ENCODE measurements at places on chromosomes 3 and 15.

GRCh38 chr15:90895571-90896117, 7.5 kb upstream of the MAN2A2 start:
- no peak for DNase-seq

GRCh38 chr3:177579419-177579818, 382.1 kb upstream of the TBL1XR1 start:
- DNase-seq, result no peak

GRCh38 chr3:65265511-65265910, 577.7 kb upstream of the ADAMTS9 start:
- no peak for DNase-seq

- DNase-seq, result no peak
Observed at GRCh38 chr3:37458162-37459120, 284.1 kb upstream of the LRRFIP2 start.

DNA sequence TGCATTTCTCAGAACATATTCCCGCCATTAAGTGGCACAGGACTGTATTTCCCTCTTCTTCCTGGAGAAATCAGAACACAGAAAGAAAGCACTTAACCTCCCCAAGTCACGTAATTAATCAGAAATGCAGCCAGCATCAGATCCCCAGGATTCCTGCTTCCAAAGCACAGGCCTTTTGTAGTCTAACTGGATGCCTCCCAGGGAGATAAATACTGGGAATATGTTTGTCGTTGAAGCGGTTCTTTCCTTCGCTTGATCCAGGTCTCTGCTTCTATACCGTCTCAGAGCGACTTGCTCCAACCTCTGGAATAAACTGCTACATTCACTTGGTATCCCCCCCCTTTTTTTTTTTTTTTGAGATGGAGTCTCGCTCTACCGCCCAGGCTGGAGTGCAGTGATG, 198.6 kb downstream of the KBTBD8 start:
- no peak for DNase-seq

DNA sequence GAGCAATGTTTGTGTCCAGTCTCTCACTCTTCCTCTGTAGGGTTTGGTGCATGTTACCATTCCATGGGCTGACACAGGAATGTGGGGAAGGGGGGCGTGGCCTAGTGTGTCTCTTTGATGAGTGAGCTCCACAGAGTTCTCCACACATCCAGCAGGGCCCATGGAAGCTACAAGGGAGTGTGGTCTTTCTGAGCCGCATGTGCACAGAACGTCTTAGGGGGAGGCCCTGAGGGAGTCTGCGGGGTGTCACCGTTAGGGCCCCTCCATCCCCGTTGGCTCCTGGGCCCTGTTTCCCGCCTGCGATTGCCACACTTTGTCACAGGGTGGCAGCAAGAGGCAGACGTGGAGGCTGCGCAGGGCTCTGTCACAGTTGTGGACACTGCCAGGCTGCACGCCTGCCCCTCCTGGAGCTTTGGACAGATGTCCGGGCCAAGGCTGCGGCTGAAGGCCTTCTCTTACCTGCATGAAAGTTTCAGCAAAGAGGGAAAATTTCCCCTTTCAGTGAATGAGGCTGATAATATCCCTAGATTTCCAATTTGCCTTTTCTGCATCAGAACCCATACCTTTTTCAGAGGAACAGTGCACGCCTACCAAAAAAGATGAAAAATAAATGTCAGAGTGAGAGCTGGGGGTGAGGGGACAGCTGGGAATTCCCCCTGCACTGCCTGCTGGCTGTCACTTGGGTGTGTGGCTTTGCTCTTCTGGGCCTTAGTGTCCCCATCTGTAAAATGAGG, 24.3 kb downstream of the CACNA2D3 start:
- peak; percentile 23 for DNase-seq

GRCh38 chr3:184344579-184345316, 7.3 kb downstream of the FAM131A start:
- no peak for DNase-seq

DNA sequence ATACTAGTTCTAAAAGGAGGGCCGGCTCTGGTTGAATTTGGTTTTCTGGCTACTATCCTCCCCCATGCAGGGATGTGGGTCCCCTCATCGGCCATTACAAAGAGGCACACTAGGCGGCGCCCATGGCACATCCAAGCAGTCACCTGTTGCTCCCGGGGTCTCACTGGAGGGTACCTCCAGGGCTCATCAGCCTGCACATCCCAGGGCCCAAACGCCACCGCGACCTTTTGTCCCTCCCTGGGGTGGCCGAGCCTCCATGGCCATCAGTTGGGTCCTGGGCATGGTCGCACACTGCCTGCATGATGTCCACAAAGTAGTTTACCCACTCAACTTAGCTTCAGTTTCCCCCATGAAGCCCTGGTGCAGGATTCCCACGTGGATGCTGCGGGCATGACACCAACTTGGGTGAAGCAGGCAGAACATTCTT, 28.3 kb downstream of the IDH3A start:
- DNase-seq, result peak; percentile 48

- no peak for DNase-seq
Observed at GRCh38 chr3:72128921-72129320, 344.0 kb upstream of the PROK2 start.
